ENCODE measurements at places on chromosomes 7 and 10.

GRCh38 chr7:134996097-134996550, 9.8 kb downstream of the AGBL3 start:
- DNase-seq = no peak

DNA sequence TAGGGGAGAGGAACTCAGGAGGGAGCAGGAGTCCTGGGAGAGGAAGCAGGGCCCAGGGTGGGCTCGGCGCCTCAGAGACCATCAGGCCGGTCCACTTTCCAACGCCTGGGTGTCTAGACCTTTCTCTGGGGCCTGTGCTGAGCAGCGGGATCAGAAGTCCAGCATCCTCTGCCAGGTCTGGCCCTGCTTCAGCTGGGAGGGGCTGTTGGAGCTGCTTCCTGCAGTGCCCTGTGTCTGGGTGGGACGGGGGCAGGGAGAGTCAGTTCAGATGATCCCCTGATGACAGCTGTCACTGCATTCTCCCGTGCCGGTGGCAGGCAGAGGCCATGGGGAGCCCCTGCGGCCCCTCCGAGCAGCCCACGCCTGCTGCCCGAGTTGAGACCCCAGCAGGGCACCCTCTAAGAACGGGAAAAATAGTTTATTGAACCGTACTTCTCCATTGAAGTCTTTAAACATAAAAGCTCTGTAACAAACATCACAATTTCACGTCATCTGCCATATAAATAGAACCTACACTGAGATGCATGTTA, 23.3 kb downstream of the AP5Z1 start:
- no peak for DNase-seq

GRCh38 chr7:90661290-90662151, 65.4 kb downstream of the CDK14 start:
- no peak for DNase-seq

GRCh38 chr7:98870121-98870651, 372 bp upstream of the TMEM130 start:
- peak; percentile 54 for DNase-seq

DNA sequence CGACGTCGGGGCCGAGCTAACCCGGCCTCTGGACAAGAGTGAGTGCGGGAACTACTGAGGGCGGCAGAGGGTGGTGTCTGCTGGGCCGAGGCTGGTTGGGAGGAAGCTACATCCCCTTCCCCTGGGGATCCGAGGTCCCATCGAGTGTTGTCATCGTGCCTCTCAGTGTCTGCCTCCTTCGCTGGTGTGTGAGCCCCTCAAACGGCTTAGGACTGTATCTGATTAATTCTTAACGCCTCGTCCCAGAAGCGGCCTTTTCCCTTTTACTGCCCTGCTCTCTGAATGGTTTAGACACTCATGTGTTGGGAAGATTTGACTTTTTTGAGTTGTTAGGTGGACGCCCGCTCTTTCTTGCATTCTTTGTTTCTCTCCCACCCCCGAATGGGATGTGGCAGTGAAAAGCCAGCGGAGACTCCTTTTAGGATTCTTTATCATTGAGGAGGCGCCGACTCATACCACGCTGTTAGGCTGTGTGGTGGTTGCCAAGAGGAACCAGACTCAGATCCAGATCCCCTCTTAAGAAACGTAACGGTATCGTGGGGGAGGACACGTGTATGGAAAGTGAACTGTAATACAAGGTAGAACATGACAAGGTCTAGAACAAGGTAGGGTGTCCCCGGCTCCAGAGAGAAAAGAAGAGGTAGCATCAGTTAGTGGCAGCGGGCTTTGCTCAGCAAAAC, 631 bp downstream of the SUPV3L1 start:
- DNase-seq = no peak

- no peak for DNase-seq
Observed at GRCh38 chr7:159130199-159130775, 14.4 kb downstream of the VIPR2 start.

DNA sequence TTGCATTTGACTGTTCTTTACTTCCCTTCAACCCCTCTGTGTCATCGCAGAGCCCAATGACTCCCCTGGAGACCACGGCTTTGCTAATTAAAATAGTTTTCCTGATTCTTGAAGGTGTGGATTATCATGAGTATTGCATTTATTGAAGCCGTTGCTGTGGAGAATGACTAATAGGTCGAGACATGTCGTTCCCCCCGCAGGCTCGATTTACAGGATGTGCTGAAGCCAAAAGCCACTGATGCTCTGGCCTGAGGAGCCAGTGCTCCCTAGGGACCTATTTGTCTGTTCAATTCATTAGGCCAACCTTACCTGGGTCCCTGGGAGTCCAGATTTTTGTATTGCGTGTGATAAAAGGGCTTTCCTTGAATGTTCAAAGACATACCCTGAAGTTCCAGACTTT, 102.3 kb downstream of the NPTX2 start:
- DNase-seq = no peak

GRCh38 chr10:2856598-2856997, 210.8 kb upstream of the PFKP start:
- DNase-seq = no peak

GRCh38 chr10:48542471-48543181, 62.2 kb downstream of the ARHGAP22 start:
- no peak for DNase-seq

DNA sequence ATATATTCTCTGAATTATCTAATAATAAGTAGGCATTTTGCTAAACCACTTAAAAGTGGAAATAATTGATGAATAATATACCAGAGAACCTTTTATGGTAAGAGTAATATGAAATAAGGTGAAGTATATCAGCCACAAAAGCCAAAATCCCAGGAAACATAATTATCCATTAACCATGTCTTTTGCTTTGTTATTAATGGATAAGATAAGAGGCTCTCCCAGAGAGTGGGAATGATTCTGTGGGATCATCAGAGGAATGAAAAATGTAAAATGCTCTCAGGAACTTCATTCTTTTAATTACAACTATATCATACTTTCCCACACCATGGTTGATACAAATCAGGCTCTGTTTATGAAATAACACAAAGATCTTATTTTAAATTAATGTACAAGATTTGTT, 391.7 kb upstream of the FZD8 start:
- DNase-seq = no peak

DNA sequence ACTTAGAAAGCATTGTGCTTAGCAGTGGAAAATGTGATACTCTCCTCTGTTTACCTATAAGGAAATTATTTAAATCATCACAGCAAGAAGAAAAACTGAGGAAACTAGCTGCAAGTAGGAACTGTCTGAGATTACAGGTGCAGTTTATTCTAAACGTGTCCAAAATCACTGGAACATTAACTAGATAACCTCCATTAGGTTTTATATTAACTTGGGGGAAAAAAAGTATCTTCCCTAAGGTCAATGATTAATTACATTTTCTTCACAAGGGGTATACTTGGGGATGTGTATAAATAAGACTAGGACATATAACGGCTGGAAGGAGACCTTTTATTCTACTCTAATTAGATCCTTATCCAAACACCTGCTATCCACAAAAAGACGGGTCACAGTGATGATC, 3.7 kb downstream of the GOT1 start:
- no peak for DNase-seq

- no peak for DNase-seq
Observed at GRCh38 chr10:113899952-113900598, 45.6 kb downstream of the NHLRC2 start.

GRCh38 chr10:123480344-123480743, 185.8 kb upstream of the GPR26 start:
- no peak for DNase-seq

DNA sequence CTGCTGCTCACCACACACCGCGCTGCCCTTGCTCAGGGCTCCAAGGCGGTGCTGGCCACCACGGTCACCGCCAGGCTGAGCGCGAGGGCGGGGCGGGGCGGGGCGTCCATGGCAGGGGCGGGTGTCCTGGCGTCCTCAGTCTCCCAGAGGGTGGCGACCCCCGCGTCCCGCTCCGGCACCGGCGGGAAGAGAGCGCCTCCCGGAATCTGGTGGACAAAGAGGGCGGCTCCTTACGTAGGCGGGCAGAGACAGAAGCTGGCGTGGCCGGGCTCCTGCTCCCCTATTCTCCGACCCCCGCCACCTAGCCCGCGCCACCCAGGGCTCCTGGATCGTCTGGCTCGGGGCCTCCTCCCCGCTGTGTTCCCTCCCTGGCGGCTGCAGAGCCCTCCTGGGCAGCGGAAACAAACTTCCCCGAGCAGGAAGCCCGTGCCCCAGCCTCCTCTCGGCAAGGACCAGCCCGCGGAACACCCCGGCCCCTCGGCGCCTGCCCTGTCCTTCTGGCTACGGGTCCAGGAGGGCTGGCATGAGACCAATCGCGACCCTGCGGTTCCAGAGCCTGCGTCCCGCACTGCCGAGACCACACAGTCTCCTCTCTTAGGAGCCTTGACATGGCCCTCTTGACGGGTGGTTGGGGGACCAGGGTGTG, 133.8 kb upstream of the ZNF92 start:
- no peak for DNase-seq

DNA sequence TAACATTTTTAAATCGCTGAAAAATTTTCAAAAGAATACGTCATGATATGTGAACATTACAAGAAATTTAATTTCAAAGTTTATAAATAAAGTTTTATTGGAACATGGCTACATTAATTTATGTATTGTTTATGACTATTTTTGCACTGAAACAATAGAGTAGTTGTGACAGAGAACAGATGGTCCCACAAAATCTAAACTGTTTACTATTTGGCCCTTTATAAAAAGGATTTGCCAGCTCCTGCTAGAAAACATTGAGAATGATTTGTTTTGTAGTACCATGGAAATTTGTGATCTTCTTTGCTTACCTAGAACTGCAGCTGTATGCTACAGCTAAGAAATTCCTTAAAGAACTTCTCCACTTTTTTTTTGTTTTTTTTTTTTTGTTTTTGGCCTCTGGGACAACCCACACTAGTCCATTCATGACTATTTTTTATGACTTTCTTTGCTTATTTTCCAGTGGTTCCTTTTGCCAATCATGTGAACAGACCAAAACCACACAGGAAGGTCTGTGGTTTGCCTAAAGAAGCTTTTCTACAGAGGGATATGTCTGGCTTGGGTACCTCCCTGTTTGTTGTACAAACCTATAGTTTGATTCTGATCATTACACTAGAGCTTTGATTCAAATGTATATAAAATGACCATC, 55.7 kb downstream of the ST7 start:
- DNase-seq = no peak

- no peak for DNase-seq
Observed at GRCh38 chr7:64951250-64951848, 39.5 kb downstream of the ZNF117 start.

GRCh38 chr7:113768387-113768786, 150.4 kb downstream of the PPP1R3A start:
- DNase-seq = no peak

DNA sequence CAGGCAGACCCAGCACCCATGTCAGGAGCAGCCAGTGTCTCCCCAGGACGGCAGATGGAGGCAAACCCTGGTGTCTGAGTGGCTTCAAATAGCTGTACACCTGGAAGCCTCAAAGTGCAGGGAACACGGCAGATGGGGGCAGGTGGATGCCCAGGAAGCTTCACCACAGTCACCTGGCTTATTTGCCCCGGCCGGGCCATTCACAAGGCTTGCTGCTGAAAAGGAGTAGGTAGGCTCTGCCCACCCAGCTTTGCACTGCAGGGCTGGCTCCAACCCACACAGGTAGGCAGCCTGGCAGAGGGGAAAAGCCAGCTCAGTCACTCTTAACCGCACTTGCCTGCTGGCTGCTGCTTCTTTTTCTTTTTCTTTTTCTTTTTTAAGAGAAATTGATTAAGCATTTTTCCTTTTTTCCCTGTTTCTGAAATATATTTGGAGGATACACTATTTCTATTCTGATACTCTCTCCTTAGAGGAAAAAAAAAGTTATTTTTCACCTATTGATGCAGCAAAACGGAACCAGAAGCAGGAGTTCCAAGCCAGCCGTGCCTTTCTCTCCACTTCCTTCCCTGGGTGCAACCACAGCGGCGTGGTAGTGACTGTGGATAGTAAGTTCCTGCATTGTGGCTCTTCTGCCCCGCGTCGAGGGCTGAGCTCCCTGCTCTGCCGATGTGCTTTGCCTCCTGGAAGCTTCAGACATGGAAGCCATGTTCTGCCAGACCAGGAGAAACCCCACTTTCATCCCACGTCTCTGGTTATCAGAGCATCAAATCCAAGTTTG, 118.3 kb downstream of the KLF6 start:
- DNase-seq = peak; percentile 6

GRCh38 chr10:35011771-35012191, 78.4 kb downstream of the CUL2 start:
- DNase-seq = no peak

DNA sequence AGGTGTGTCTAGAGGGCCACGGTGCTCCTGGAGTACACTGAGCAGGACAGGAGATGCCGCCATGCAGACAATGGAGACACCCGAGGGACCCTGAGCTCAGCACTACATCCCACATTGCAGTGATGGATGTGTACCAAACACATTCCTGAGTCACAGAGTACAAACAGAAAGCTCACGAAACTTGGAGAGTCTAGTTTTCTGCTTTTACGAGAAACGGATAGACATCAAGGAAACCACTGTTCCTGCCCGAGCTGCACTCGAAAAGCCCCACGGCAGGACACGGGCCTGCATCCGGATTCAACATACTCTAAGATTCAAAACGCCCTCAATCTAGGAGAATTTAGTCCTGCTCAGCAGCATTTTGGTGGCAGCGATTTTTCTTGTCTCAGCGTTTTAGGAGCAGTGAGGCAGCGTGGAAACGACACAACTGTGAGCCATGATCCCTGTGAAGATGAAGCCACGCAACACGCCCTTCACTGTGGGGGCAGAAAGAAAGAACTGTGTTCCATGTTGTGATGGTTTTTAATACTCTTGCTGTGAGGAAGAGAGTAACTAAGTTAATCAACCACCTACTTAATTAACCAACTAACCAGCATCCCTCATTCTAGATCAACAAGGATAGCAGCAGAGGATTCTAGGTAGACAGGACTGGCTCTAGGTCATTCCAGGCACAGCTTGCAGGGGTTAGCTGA, 3.2 kb downstream of the TNS3 start:
- DNase-seq = no peak

DNA sequence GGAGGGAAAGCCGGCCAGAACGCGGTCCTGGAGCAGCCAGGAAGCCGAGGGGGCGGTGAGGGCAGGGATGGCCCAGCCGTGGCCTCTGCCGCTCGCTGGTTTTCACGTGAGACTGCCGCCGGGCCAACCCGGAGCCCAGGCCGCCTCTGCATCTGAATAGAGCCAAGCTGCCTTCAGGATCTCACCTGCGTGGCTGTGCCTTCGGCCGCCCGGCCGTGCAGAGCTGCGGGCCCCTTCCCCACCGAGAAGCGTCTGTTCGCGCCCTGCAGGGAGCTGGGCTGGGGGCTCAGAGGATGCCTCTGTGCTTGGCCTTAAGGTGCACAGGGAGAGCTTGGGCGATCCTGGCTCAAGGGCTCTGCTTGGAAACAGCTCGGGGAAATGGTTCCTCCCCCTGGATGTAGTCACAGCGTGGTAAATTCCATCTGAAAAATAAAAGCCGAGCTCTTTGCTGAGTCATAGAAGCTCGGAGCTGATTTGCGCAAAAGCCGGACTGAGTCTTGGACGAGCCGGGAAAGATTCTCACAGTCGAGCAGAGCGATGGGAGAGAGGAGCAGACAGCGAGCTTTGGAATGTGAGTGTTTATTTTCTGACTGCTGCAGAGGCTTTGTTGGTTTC, at the start of gene JAKMIP3:
Gene JAKMIP3, plus strand, starts transcription at position 456 of the 615 bp plus-strand sequence. CDS start 38,863 bp downstream, outside the sequence.
- DNase-seq = no peak
